NCI-H2171 treated with DMSO at 0.1 percent for 48 hours (cell line): ENCODE measurements at places on chromosomes 7 and 10.

DNA sequence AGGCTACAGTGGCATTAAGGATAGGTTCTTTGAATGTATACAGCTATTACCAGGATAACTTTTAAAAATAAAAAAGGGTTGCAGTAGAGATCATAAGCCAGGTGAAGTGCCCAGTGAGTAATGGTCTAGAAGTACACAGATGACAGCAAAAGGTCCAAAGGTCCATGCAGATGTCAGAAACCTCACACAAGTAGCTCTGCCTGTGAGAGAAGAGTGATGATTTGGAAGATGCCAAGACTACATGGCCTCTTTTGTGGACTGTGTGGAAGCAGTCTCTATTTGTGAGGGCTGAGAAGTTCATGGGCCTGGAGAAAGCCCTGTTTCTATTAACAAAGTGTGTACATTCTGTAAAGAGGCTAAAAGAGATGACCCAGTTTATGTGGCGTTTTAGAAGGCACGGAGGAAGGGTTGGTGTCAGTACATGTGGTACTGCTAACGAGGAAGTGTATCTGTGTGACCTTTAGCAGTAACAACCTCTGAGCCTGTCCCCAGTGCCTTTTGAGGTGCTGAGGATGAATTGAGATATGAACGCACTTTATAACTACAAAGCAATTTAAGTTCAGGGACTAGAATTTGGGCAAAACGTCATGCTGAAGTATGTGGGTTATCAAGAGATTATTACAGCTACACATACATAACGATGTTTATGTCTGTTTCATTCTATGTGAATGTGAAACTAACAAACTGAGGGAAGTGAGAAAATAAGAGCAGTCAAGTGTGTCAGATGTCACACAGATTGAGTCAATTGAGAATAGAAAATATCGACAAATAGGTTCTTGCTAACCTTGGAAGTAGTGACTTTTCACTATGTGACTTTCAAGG, 7.6 kb downstream of the CYCS start:
- DNase-seq, result no peak

- DNase-seq, result no peak
These were observed 20.4 kb upstream of the UTF1 start for GRCh38 chr10:133209641-133210040.

DNA sequence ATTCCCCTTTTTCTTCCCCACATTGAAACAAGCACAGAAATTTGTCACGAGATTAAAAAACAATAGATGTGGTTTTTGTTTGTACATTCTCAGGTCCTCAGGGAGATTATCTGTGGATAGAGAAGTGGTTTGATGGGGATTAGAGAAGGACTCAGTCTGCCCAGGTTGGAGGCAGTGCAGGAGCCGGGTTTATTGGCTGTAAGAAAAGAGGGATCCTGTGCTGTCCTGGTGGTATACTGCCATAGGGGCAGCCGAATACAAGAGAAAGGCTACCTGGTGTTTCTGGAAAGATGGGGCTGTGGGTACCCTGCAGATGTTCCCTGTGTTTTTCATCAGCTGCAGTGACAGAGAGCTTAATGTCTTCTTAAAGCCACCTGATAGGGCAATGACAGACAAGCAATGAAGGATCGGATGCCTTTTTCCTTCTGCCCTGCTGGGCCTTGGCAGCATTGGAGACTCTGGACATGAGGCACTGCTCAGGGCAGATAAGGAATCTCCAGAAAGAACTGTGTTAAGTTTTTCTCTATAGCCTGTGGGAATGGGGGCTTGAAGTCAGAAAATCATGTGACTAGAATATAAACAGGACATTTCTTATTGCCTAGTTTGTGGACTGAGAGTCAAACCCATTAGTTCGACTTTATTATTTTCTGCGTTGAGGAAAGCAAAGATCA, 18.1 kb upstream of the GPR141 start:
- no peak for DNase-seq

DNA sequence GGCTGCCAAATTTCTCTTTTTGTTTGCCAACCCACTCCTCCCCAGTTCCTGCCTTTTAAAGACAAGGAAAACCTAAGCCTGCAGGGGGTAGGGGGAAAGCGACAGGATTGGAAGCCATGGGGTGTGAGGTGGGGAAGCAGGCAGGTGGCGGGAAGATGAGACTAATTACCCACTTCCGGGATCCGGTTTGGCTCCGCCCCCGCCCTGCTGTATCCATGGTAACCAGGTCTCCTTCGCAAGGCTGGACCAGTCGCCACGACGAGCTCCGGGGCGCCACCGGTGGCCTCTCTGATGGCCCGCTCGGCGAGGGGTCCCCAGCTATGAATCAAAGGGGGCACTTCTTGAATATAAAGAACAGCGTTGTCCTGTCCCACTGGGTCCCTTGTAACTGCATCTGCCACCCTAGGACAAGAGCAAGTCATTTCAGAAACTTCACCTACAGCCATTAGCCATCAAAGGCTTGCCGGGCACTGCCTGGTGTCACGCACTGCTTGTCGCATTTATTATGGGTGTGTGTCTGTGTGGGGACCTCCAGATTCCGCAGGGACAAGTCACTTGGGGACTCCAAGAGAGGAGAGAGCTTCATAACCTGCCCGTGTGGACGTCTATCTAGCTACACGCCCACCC, 55.4 kb upstream of the LMTK2 start:
- peak; percentile 82 for DNase-seq

DNA sequence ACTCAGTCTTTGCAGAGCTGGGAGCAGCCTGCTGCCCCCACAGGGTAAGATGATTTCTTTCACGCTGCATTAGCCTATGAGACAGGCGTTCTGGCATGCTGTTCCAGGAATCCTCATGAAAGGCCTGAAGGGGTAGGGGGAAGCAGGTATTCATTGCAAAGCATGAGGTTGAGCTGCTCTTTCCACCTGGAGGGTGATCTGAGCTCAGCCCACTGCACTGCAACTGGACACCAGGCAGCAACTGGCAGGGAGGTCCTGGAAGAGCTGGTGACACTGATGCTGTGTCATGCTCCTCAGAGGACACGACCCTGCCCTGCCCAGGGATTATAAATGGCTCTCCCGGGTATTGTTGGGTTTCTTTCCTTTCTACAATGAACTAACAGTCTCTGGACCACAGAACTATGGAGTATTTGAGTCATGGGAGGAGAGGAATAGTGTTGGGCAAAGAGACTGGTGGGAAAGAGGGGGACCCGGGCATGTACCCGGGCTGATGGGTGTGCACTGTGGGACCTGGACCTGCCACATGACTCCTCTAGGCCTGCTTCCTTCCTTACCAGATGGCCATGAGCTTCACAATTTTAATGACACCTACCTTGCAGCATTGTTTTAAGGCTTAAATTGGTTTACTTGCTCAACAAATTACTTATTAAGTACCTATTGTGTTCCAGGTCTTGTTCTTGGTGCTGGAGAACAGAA, 24.3 kb downstream of the SLC25A28 start:
- DNase-seq, result no peak

DNA sequence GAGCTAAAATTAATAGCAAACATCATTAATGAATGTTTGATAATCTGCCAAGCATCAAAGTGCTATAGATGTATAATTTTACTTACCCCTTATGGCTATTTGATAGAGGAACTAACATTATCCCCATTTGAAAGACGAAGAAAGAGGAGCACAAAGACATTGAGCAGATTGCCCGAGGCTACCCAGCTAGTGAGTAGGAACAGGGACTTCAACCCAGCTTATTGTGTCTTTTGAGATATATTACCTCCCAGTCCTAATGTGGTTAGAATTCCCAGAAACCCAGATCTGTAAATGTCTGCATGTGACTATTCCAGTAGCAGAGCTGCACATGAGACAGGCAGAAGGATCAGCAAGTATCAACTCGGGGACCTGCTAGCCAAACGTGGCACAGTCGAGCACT, 160.1 kb upstream of the AOAH start:
- DNase-seq, result no peak

- no peak for DNase-seq
These were observed 21.2 kb downstream of the ALDH18A1 start for GRCh38 chr10:95635319-95635733.

GRCh38 chr10:86182150-86182549, 184.4 kb downstream of the GRID1 start:
- no peak for DNase-seq

GRCh38 chr10:52598936-52599335, 173.6 kb downstream of the MBL2 start:
- DNase-seq, result no peak

GRCh38 chr10:6840766-6841165, 260.7 kb upstream of the PRKCQ start:
- no peak for DNase-seq

GRCh38 chr10:77571490-77571889, 66.1 kb downstream of the KCNMA1 start:
- peak; percentile 86 for DNase-seq

- DNase-seq, result peak; percentile 85
These were observed 176.2 kb upstream of the CSTF2T start for GRCh38 chr10:51875610-51876009.

- no peak for DNase-seq
These were observed 70.1 kb upstream of the FAM204A start for GRCh38 chr10:118412132-118412760.
